ENCODE measurements at places on chromosomes 5 and 9.

DNA sequence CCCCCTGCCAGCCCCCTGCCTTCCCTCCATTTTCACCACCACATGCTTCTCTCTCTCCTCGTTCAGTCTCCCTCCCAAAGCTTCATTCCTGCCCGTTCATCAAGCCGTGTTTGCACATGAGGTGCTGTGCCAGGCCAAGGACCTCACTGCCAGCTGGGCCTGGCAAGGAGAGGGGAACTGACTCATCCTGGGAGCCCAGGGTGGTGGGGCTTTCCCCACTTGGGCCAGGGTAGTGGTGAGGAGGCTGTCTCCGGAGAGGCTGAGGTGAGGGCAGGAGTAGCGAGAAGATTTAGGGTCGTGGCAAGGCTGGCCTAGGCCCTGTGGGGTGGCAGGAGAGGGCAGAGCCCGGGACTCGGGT is 30.4 kb upstream of the NOTCH1 start:
- peak; percentile 63 for DNase-seq

DNA sequence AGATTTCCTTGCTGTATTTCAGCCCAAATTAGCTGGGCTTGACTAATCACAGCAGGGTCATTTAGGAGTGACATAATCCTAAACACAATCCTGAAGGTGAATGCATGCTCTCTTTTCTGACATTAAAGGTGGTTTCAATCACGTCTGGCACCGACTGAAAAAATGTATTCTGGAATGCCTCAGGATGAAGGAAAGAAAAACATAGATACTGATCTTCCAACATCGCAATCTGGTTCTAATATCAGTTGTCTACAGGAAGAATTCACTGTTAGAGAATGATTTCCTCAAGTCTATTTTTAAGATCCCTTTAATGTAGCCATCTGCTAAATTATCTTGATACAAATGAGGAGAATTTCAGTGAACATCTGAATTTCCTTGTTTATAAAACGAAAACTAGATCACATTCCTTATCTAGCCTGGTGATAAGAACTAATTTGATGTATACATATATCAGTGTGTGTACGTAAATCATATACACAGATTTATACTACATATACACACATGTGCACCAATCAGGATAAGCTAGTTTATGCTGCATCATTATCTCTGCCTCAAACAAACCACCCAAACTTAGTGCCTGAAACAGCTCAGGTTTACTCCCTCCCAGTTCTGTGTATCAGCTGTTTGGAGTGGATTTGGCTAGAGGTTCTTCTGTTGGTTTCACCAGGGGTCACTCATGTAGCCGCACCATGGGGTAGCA is 31.3 kb upstream of the TAS2R1 start:
- no peak for DNase-seq

DNA sequence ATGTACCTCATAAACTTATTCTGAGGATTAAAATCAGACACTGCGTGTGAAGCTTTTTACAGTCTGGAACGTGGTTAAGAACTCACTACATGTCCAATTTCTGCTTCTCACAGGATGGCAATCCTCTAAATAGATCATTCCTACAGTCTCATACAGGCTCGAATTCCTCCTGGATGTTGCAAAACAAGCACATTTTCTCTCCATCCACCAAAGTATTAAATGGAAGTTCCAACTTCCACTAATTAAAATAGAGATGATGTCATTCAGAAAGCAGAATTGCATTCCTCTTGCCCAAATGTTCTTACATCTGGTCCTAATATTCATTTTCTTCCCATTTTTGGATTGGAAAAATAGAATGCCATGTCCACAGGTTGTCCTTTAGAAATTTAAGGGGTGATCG is 145.5 kb upstream of the PCA3 start:
- DNase-seq, result peak; percentile 68

- no peak for DNase-seq
Measured at GRCh38 chr5:33475706-33476105, 34.9 kb downstream of the TARS1 start.

- DNase-seq, result peak; percentile 35
Measured at GRCh38 chr9:33162721-33163311, 4.3 kb downstream of the B4GALT1 start.
